ENCODE measurements at places on chromosomes 7 and 10.

DNA sequence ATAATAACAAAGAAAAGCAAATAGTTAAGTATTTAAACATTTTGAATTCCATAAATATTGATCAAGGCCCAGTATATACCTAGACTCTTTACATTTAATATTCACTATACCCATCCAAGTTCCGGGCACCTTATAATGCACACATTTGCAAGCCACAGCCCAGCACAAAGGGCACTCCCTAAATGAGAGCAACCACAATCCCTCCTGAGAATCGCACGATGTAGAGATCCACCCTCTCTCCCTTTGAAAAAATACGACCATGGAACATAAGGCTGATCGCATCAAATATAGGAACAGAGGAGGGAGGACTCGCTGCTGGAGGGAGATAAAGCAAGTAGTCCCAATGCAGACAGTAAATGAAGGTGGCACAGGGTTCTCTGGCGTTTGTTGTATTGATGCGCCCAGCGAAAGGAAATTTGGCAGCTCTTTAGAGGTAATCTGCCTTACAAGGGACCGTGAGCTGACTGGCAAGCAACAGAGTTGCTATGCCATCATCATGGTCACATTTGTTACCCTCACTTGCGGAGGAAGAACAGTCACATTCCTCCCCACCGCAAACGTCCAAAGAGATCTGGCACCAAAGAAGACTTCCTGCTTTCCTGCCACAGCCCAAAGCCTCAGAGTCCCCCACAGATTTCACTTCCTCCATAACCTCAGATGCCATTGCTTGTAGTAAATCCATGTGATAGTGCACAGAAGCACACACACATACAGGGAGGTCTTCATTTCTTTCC is 16.1 kb upstream of the TAS2R40 start:
- DNase-seq = no peak

DNA sequence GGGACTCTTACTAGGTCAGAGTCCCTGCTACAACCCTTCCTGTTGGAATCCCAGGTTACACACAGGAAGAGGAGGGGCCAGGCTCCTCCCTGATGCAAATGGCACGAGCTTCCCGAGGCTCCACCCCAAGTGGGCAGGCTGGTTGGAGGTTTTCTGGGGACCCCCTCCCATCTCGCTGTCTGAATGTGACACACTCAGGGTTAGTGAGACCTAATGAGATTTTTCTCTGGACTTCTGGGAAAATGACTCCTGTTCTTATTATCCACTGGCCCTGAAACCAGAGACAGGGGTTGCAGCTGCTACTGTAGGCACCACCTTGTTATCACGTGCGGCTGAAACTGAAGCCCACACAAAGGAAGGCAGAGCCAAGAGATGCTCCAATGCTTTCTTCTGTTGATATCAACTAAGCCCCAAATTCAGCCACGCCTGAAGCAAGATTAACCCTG is 103.3 kb downstream of the FAM107B start:
- DNase-seq = no peak

- no peak for DNase-seq
Observed at GRCh38 chr7:143496263-143496662, 18.6 kb downstream of the TAS2R41 start.

- DNase-seq = no peak
Observed at GRCh38 chr7:25781704-25782103, 370.3 kb upstream of the NFE2L3 start.

DNA sequence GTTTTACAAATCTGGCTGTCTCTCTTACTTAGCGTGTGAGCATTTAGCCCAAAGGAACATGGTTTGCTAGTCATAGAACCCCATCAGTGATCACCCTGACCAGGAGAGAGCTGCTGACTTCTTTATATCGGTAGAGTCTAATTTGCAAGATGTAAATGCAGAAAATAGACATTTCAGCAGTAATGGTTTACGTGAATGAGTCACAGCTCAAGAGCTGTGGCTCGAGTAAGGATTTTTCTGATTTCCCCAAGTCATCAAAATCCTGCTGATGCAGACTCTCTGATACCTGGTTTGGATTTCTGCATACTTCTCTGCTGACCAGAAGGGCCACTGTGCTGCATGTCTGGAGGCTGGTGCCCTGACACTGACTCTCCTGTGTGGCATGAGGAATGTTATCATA is 25.7 kb downstream of the NUB1 start:
- DNase-seq = no peak

DNA sequence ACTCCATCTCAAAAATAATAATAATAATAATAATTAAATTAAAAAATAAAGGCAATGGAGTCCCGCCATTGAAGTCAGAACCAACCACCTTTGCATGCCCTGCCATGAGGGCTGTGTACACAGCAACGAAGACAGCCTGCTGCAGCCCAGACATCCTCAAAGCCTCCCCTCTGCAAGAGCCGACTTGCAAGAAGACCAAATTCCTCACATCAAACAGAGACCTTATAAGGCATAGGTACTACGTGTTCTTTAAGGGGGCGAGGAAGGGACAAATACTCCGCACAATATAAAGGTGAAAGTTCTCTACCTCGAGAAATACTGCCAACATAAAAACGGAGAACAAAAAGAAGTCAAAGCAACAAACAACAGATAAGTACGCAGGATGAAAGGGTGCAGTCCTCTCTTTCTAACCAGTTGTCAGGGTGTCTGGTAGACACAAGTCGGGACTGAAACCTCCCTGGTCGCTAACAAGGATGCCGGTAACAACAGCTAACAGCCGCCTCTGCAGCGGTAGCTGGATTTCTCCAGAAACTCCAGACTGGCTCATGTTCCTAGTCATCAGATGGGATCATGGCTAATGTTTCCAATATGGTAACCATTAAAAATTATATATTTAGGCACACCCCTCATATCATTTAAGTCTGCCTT is 23.6 kb downstream of the FGFR2 start:
- DNase-seq = no peak

DNA sequence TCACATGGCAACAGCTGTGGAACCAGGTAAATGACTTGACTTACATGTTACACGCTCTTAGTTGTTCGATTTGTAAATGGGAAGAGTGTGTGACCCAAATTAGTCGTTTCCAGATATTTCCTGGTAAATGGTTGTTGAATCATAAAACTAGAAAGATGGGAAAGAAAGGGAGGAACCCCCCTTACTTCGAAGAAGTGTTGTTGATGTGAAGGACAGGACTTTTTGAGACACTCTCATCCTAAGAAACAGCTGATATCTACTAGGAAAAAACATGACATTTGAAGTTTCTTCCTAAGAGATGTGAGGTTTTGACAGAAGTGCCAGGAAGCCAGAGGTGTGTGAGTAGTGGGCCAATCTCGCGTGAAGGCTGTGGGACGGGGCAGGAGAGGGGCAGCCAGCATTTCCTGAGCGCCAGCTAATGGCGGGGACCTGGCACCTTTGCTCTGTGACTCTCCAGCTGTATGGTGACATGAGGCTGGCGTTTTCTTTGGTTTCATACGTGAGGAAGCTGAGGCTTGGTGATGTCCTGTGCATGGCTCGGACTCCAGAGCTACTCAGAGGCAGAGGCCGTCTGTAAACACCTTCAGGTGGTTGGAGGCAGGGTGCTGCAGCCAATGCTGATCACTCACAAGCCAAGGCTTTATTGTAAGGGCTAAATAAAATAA is 53.7 kb downstream of the IKZF1 start:
- no peak for DNase-seq

DNA sequence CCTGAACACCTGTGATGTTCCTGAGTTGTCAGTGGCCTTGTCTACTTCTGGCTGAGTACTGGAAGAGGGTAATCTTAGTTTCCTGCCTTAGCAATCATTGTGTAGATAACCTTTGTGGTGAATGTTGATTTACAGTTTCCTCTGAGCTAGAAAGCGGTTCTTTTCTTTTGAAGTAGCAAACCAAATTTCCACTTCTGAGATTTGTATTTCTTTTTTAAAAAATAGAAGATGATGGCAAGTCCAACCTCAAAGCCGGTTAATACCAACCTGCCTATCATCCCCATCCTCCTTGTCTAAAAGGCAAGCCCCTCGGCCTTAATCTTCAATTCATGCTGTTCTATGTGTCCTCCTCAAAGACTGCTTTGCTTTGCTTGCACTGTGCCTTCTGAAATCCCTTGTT is 12.5 kb upstream of the PALS2 start:
- DNase-seq = no peak

- no peak for DNase-seq
Observed at GRCh38 chr10:132941640-132942051, 724 bp downstream of the CFAP46 start.

DNA sequence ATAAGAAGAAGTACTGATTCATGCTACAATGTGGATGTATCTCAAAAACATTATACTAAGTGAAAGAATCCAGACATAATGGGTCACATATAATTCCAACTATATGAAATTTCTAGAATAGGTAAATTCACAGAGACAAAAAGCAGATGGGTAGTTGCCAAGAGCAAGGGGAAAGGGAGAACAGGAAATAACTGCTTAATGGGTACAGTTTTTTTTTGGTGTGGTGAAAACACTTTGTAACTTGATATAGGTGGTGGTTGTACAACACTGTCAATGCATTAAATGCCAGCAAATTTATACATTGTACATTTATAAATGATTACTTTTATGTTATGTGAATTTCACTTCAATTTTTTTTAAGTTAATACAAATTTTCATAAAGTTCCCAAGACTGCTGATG is 19.4 kb upstream of the LRRN3 start:
- no peak for DNase-seq

DNA sequence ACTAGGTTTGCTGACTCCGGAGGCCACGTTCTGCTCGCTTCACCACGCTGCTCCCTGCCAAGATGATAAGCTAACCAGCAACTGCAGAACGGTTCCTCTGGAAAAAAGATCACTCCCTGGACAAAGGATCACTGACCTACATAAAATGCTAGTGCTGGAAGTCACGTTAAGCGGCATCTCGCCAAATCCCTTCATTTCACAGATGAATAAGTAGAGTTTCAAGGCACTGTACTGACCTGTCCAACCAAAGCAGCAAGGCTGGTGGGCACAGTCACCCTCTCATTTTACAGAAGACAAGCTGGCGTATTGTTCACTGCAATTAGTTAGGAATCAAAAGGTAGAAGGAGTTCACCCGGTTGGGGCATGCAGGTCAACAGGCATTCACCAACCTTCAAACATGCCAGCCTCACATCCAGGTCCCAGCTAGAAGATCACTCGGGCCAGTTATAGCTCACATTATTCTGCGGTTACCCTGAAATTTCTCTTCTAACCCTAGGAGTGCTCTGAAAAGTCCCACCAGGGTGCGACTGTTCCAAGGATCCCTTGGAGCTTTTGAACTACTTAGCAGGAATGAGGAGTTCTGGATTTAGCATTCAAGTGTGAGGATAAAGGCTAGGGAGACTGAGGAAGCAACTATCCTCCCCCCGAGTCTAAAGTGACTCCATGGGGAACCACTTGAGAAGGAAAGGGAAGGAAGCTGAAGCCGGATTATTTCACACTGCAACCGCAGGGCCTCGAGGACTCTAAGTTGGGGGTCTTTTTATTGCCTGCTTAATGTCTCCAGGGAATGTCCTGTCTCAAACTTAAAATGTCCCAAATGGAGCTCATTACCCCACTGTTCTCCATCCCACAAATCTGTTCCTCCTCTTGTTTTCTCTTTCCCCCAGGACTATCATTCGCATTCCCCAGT is 32.8 kb downstream of the HIPK2 start:
- no peak for DNase-seq

GRCh38 chr7:127347567-127348246 is 44.8 kb downstream of the ZNF800 start:
- no peak for DNase-seq

DNA sequence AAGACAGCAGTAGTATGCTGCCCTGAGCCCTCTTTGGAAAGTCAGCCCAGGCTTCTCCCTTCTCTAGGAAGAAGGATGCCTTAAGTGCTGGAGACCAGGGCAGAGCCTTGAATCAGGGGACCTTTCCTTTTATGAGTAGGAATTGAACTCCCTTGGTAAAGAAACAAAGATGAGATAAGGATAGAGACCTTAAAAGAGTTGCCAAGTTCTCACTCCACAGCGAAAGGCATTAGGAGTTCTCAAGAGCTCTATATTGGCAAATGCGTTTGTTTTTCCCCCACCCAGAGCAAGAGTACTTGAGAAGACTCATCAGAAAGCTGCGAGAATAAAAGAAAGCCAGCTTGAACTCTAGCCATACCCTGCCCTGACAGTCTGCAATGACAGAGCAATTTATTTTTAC is 72.9 kb upstream of the OGDHL start:
- DNase-seq = no peak

DNA sequence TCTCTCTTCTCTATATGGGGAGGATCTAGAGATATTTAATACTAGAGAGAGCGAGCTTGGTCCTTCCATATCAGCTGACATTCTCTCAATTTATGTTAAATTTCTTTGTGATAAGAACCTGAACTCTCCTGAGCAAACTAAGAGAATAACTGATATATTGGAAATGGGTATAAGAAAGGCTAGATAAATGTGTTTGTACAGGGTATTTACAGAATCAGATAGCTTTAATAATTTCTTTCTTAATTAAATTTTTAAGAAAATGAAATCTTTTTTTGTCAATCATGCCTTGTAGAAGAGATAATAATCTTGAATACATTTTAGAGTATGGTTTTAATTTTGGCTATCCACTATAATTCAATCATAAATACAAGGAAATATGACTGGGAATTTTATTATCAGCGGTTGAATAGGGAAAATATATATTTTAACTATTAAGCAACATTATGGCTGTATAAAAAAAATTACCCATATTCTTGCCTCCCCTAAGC is 58.7 kb downstream of the ANKIB1 start:
- no peak for DNase-seq

- DNase-seq = no peak
Observed at GRCh38 chr7:135386181-135386580, 123.7 kb downstream of the CNOT4 start.

- no peak for DNase-seq
Observed at GRCh38 chr7:151825721-151826120, 51.2 kb downstream of the PRKAG2 start.

DNA sequence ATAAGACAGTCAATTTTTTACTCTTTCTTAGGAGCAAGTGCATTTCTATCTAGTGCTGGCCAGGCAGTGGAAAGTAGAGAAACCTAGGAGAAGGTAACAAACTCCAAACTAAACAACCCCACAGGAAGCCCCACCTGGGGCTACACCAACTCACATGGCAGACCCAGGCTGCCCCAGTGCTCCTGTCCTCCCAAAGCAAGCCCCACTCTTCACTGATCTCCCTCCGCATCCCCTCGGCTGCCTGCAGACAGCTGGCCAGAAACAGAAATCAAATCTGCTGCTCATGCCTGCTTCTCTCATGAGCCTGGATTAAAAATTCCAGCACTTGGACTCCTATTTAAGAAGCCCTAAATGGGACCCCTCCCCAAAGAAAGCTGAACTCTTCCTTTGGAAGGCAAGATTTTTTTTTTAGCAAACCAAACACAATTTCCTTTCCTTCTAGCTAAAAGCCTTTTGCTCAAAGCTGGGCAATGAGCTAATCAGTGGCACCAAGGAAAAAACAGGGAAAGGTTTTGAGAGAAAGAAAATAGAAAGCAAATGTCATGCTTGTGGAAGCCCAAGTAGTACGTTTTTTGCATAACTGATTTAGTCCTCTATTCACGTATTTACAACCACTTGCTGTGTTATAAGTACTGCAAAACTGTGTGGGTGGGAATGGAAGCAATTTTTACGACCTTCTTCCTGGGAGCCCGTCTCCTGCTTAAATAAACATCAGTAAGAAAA is 10.8 kb downstream of the PDE1C start:
- no peak for DNase-seq

Data from NCI-H187 (cell line).